Inflammatory macrophage treated with lipopolysaccharide for 1 hour (primary cell): ENCODE measurements at places on chromosomes 11 and 22.

DNA sequence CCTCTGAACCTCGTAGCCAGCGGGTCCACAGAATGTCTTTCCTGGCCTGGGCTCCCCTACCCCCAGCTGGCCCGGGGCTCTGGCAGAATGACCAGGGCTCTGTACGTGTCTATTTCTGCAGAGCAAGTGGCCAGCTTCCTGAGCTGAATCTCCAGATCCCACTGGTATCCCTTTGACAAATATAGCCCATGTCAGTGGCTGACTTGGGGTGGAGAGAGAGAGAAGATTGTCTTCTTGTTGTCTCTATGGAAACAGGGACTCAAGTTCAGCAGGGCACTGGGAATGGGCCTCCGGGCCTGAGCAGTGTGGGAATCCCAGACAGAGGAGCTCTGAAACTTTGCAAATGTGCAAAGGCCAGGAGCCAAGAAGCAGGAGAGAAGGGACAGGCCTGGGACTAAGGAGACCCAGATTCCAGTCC is 33.9 kb downstream of the ANO1 start:
- DNase-seq = no peak

GRCh38 chr11:59212744-59213631 is at the start of gene MPEG1:
MPEG1 (minus strand) TSS chr11:59212927; CDS start chr11:59212865, 62 bp downstream.
- DNase-seq = peak; percentile 92

- no peak for DNase-seq
Observed at GRCh38 chr11:134273317-134273712, 2.9 kb upstream of the GLB1L3 start.

- no peak for DNase-seq
Observed at GRCh38 chr11:93974759-93975158, 46.4 kb upstream of the HEPHL1 start.

- peak; percentile 98 for DNase-seq
Observed at GRCh38 chr11:85664615-85665481, at the start of gene CREBZF. CREBZF (minus strand) TSS chr11:85665129; CDS start chr11:85664875, 254 bp downstream.

DNA sequence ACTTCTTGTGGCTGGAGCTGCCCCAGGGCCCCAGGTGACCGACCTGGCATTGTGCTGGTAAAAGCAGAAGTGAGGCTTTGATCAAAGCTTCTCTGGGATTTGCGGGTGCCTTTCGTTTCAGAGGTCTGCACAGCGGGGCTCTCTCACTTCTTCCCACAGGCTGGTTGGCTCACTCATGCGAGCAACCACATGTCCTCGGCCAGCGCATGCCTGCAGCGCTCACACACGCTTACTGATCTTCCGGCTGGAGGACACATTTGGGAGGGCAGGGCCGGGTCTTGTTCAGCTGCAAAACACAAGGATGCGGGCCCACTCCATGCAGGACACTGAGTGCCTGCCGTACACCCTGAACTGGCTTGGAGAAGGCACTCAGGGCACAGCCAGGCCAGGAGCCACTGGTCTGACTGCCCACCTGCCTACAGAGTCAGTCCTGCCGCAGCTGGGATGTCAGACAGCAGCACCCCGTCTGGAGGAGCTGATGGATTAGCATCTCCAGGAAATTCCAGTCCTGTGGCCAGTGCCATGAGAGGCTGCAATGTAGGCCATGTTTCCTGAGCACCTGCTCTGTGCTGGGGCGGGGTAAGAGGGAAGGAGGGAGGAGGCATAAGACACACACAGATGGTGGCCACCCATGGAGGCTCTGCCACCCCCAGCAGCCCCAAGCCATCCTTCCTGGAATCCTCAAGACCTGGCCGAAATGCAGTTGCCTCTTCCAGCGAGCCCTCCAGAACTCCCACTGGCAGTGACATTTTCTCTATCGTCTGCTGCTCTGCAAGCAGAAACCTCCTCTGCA is 1383.2 kb downstream of the BRD1 start:
- no peak for DNase-seq

DNA sequence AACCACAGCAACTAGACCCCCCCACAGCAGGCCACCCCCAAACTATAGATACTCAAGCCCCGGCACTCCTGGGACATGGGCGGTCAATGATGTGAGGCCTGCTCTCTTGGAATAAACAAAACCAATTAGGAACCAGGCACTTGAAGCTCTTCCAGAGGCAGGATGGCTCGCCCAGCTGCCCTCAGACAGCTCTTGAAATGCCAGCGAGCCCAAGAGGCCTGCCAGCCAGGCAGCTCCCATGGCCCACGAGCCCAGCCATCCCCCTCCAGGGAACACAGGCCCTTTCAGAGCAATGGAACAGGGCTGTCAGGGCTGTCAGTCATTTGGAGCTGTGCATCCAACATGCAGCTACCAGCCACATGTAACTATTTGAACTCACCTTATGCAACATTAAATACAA is 34.0 kb upstream of the TFIP11 start:
- DNase-seq = no peak

DNA sequence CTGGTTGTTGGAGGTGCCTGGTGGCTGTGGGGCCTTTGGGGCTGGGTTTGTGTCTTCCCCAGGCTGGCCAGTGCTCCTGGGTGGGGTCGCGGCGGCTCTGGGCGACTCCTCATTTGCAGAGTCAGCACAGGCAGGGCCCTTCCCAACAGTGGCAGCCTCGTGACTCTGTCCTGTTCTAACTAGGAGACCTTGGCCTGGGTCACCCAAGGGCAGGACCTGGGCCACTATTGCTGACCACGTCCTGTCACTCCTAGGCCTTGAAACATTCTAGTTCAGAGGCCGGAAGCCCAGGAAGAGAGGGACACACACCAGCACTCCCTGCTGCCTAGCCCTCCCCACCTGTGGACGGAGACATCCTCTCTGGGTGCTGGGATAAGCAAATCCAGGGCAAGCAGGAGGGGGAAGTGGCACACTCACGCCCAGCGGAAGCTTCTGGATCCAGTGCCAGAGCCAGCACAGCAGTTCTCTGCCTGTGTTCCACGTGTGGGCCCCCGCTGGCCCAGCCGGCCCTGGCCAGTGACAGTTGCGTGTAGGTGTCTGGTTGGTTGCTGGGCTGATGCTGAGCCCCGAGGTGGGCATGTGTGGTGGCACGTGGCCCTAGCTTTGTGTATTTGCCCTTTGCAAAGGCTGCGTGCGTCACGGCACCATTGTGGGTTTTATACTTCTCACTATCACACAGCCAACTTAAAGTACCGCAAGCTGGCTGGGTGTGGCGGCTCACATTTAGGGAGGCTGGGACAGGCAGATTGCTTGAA is 4.3 kb upstream of the CHID1 start:
- DNase-seq = no peak

DNA sequence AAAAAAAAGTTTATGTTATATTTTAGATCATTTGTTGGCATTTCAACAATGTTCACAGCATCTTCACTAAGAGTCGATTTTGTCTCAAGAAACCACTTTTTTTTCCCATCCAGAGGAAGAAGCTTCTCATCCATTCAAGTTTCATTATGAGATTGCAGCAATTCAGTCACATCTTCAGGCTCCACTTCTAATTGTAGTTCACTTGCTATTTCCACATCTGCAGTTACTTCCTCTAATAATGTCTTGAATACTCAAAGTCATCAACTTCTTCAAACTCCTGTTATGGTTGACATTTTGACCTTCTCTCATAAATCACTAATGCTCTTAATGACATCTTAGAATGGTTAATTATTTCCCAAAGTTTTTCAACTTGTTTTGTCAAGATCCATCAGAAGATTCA is 61.3 kb upstream of the CHORDC1 start:
- DNase-seq = peak; percentile 31

DNA sequence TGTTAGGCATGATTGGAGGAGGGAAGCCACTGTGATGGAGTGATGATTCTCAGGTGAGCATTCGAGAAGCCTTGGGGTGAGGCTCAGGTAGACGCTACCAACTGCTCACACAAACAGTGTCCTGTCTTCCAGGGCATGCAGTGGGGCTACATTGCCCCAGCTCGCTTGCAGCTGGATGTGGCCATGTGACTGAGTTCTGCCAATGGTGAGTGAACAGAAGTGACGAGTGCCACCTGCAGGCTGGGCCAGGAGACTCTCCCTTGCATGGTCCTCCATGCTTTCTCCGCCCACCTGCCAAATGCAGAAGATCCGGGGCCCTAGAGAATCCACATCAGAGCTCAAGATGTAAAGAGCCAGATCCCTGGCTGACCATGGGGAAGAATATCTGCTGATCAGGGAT is 195.9 kb downstream of the BCR start:
- DNase-seq = peak; percentile 24
